CD4-positive, alpha-beta T cell treated with Interleukin-10 for 1 hour (primary cell): ENCODE measurements at places on chromosomes 11 and 22.

- no peak for DNase-seq
These were observed 33.5 kb downstream of the GDPD4 start for GRCh38 chr11:77267962-77268361.

GRCh38 chr11:87560352-87560751, 522.6 kb downstream of the TMEM135 start:
- DNase-seq, result no peak

- no peak for DNase-seq
These were observed 53.2 kb downstream of the MYO7A start for GRCh38 chr11:77181226-77181625.

DNA sequence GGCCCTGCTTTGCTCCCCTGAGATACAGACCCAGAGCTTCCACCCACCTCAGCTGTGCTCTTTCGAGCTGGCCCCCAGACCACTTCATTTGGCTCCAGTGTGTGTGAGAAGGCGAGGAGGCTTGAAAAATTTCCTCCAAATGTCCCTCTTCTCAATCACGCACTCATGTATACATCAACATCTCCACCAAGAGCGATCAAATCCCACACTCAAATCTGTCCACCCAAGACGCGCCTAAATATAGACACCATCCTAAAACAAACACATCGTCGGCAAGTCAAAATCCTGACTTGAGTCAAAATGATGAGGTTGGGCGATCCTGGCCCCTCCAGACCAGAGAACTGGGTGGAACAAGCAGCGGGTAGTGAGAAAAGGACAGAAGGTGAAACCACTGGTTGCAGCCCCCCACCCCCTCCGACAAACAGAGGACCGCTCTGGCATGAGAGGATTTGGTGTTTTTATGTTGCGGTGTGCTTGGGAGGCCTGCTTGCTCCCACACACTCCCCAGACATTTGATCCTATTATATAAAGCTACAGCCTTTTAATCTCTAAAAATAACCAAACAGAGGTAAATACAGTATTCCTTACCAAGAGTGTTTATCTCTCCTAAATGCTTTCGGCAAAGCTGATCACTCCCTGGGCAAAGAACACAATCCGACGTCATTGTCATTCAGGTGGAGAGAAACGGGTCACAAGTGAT, 10.2 kb downstream of the MN1 start:
- no peak for DNase-seq

DNA sequence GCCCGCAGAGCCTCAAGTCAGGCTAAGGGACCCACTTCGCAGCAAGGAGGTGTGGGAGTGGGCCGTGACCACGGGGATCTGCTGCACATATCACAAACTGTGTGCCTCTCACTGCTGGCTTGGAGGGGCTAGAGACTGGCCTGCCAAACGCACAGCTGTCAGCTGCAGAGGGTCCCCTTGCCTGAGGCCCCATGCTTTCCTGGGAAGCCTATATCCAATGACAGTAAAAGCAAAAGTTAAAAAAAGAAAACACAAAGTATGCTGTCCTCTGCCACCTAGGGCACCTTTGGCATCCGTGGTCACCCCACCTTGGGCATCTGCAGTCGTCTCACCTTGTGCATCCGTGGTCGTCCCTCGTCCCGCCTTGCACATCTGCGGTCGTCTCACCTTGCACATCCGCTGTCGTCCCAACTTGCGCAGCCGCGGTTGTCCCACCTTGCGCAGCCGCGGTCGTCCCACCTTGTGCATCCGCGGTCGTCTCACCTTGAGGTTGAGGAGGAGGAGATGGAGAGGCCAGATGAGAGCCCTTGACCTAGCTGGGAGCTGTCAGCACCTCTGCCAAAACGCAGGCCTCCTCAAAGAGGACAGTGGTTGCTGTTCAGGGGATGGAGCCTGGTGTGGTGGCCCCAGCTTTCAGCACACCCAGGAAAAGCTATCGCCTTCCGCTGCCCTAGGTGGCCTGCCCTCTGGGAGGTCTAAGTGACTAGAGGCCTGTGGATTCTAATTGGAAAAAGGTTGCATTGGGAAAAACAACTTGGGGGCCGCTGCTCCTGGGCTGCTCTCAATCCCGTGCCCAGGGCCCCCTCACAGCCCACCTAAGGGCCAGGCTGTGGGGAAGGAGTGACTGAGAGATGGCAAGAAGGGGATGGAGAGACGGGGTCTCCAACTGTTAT, 90.5 kb downstream of the MYEOV start:
- DNase-seq, result no peak

GRCh38 chr11:16377746-16378145, 21.4 kb upstream of the SOX6 start:
- no peak for DNase-seq

DNA sequence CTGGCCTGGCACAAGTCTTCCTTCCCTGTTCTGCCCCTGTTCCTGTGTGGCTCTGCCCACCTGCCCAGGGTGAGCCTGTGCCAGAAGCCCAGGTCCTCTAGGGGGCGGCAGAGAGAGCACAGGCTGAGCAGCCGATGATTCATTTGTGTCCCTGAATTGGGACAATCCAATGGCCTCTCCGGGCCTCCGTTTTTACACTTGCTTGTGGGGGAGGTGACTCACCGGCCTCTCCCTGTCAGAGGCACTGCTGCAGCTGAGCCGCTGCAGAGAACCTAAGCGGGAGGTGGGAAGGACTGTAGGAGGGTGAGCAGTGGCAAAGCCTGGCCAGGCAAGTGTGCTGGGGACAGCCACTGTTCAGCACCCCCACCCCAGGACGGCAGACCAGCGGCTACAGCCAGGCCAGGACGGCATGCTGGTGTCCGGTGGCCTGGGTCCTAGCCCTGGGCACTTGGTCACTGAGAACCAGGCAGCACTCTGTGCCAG, 65.2 kb upstream of the LMO1 start:
- peak; percentile 34 for DNase-seq

DNA sequence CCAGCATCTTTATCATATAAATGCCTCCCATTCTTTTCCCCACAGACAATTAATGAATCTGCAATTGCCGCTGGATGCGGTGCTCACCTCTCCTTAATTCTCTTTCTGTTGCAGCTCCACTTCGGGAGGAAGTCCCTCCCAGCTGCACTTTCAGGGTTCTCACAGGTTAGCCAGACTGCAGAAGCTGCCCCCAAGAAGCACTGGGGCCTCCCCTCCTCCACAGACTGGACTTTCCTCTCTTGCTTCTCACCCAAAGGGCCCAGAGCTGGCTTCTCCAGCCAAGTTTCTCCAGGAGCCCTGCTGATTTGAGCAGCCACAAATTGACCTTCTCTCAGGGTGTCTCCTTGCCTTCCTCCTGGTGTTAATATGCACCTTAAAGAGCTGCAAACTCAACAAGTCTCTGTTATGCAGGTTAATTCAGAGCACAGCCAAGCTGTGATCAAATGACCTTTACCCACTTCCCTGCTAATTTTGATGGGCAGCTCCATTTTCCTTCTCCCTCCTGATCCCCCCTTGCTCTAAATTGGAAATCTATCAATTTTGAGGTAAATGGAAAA, 298.9 kb downstream of the BUD13 start:
- no peak for DNase-seq

- no peak for DNase-seq
These were observed 39.7 kb upstream of the SLC6A5 start for GRCh38 chr11:20559523-20560300.

- no peak for DNase-seq
These were observed 27.7 kb downstream of the LRP4 start for GRCh38 chr11:46890665-46891064.

DNA sequence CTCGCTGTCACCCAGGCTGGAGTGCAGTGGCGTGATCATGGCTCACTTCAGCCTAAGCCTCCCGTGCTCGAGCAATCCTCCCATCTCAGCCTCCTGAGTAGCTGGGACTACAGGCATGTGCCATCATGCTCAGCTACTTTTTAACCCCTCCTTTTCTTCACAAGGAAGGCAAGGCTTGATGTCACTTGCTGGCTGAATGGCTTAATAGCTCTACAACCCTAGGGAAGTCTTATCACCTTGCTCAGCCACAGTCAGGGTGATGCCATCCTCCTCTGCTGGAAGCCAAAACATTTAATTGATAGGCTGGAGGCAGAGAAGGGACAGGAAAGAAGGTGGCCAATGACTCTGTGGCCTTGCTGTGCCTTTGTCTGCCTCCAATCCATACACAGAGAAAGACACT, 131.9 kb downstream of the MED15 start:
- DNase-seq, result no peak

DNA sequence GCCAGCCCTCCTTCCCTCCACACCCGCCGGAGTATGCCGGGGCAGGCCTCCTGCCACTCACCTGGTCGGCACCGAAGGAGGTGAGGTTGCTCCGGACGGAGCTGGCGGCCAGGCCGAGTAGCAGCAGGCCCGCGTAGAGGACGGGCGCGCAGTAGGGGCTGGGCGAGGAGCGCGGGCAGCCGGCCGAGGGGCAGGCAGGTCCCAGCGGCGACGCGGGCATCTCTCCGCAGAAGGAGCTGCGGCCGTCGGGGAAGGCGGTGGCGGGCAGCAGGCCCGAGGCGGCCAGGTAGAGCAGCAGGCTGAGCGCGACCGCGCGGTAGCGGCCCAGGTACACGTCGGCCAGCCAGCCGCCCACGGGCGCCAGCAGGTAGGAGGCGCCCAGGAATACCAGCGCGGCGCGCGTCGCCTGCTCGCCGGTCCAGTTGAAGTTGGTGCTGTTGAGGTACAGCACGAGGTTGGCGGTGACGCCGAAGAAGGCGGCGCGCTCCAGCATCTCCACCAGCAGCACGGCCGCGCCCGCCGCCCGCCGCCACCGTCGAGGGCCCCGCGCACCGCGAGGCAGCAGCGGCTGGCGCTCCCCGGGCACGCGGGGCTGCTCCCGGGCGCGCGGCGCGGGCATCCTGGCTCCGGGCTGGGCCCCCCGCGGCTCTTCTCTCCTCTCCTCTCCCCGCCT, 907 bp downstream of the SLC15A3 start:
- DNase-seq, result peak; percentile 20

DNA sequence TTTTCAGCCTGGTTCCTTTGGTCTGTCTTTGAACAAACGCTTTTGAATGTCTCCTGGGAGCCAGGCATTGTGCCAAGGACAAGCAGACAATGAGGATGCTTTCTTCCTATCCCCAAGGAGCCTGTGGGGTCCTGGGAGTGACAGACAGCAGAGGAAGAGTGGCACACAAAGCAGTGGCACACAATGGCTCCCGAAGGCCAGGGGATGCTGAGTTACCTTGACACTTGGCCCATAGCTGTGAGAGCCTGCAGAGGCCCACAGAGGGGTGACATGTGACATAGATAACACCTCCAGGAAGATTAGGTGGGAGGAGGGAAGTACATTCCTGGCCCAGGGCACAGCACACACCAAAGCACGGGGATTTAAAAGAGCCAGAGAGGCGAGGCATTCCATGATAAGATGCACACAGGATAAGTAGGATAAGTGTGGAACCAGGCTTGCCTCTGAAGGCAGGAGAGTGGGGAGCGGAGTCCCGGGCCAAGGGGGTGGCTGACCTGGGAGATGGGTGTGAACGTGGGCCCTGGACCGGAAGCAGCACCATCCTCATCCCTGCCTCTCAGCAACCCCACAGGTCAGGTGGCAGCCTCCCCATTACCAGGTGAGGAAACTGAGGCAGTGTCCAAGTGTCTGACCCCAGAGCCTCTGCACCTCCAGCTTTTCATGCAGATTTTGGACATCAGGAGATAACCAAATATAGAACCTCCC, 6.3 kb downstream of the UPB1 start:
- DNase-seq, result no peak

DNA sequence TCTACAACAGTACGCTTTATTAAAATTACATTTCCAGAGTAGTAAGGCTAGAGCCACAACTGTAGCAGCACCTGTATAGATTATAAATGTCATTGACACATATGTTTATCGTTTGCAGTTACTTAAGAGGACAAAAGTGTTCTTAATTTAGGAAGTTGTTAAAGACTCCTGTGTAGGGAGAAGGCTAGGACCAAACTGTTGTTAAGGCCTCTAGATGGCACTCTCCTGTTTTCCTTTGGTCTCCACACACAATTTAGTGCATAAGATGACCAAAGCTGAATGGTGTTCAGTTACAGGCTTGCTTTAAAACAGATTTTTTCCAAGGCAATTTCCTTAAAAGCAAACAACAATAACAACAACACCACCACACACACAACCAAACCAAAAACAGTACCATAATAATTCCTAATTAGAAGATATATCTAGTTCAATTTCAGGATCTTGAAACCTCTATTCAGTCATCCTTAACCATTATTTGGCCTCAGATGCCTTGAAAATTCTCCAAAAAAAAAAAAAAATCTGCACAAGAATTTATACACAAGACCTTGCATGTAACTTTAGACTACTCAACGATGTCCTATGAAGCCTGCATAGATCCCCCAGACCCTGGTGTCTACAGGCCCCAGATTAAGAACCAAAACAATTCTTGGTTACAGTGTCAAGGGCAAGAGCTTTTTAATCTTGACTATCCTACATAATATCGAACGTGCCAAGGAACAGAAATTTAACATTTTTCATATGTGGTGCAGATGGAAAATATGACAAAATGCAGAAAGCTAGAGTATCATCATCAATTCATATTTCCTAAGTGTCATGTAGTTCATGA, 42.6 kb upstream of the APOA1 start:
- peak; percentile 73 for DNase-seq

DNA sequence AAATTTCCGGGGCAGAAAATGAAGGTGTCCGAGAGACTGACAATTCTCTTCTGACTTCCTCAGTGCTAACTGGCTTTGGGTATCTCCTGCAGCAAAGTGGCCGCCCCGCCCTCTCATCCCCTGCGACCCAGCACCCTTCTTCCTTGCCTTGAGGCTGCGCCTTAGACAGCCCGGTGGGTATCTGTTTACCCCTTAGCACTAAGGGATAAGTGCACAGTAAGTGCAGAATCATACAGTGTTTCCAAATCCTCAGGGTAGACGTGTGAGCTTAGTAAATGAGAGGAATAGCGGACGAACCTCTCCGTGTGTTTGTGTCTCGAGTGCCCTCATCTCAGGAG, 368 bp upstream of the CHORDC1 start:
- no peak for DNase-seq

GRCh38 chr11:134938212-134938611, 526.2 kb upstream of the B3GAT1 start:
- DNase-seq, result no peak

DNA sequence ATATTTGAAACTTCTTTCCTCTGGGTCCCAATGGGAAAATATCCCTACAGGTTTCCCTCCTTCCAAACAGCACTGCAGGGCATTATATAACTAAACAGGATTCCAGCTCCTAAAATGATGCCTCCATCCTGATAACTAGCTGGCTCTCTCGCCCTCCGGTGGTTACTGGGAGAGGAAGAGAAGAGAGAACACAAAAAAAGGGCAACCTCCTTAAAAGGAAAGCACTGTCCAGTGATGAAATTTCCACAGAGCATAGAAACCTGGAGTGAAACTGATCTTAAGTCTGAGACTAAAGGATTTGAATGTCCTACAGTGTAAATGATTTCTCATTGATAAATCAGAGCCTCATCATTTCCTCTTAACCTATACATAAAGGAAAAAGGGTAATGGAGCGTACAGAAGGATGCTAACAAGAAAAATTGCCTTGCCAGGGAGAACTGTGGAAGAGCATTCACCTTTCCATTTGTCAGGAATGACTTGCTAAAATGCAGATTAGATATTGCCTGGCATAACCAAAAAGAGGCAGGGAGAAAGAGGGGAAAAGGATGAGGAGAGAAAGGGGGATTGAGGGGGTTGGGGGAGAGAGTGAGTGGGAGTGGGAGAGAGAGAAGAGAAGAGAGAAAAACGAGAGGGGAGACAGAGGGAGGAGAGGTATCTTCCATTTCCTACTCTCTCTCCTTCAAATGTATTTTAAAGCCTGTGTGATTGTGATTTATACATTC, 121.3 kb downstream of the APOL5 start:
- no peak for DNase-seq

GRCh38 chr11:5546457-5546856, 1.9 kb downstream of the OR52H1 start:
- DNase-seq, result no peak
